ENCODE measurements at places on chromosomes 6 and 20. TPM values are rescaled to one million over a fixed set of nuclear protein-coding genes. Genes with fewer than 3 reads are reported as not detected.

SCAF8 gene
- 30.6 TPM for polyA plus RNA-seq

DNA sequence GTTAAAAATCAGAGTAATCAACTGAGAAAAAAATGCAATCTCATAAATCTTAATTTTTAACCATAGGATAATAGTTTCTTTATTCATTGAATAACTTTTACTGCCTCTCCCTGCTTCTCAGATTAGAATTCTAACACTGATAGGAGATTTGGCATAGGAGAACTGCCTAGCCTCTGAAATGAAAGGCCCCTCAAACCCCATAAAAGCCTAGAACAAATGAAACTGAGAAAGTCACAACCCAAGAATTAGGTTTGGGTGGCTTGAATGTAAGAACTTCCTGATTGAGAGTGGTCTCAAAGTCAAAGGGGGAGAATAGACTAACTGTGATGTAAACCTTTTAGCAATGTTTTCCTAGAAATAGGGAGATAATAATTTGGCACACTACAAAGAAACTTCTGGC lies 52.2 kb downstream of the SAMD5 start:
- H3K4me3 ChIP-seq: no peak overlapping the region
- no peaks in the 10 kb centered on the region for H3K4me1 ChIP-seq
- H3K36me3 ChIP-seq: no peaks in the 10 kb centered on the region
- no peaks in the 10 kb centered on the region for H3K27me3 ChIP-seq

FNDC11 gene
- 0.07 TPM for polyA plus RNA-seq

GRCh38 chr6:51959744-51960383 lies 127.5 kb downstream of the PKHD1 start:
- no peaks in the 10 kb centered on the region for H3K27me3 ChIP-seq
- H3K27ac ChIP-seq: no peak overlapping the region
- no peak overlapping the region for H3K4me3 ChIP-seq
- no peaks in the 10 kb centered on the region for H3K36me3 ChIP-seq

- no peaks in the 10 kb centered on the region for H3K27me3 ChIP-seq
- no peaks in the 10 kb centered on the region for H3K36me3 ChIP-seq
- no peak overlapping the region for H3K27ac ChIP-seq
- H3K4me3 ChIP-seq: no peak overlapping the region
Measured at GRCh38 chr6:160260803-160261450, 2.3 kb upstream of the SLC22A2 start.

GRCh38 chr6:3561725-3562124 lies 104.9 kb upstream of the SLC22A23 start:
- H3K4me3 ChIP-seq: no peak overlapping the region
- DNase-seq: peak; percentile 23
- no peaks in the 10 kb centered on the region for H3K36me3 ChIP-seq
- no peaks in the 10 kb centered on the region for H3K27me3 ChIP-seq
- no peak overlapping the region for H3K27ac ChIP-seq

VGLL2 gene
- 107 TPM for polyA plus RNA-seq

FRS3 gene
- polyA plus RNA-seq: 5.9 TPM

- no peak overlapping the region for H3K27ac ChIP-seq
- H3K4me1 ChIP-seq: peaks cover 4% of the 10 kb centered on the region
- H3K27me3 ChIP-seq: no peaks in the 10 kb centered on the region
- H3K36me3 ChIP-seq: peaks cover 23% of the 10 kb centered on the region
Measured at GRCh38 chr6:144475411-144475810, 190.3 kb downstream of the UTRN start.

NINL gene
- polyA plus RNA-seq: 15.1 TPM

- peaks cover 2% of the 10 kb centered on the region for H3K4me1 ChIP-seq
- no peak overlapping the region for H3K4me3 ChIP-seq
- peak; percentile 73 for DNase-seq
- H3K36me3 ChIP-seq: no peaks in the 10 kb centered on the region
Measured at GRCh38 chr6:149114167-149114566, 203.3 kb upstream of the TAB2 start.

- no peak overlapping the region for H3K27ac ChIP-seq
- H3K27me3 ChIP-seq: no peaks in the 10 kb centered on the region
- no peaks in the 10 kb centered on the region for H3K4me1 ChIP-seq
- DNase-seq: peak; percentile 38
- no peak overlapping the region for H3K4me3 ChIP-seq
Measured at GRCh38 chr6:127939442-127940066, 38.7 kb upstream of the THEMIS start.

DNA sequence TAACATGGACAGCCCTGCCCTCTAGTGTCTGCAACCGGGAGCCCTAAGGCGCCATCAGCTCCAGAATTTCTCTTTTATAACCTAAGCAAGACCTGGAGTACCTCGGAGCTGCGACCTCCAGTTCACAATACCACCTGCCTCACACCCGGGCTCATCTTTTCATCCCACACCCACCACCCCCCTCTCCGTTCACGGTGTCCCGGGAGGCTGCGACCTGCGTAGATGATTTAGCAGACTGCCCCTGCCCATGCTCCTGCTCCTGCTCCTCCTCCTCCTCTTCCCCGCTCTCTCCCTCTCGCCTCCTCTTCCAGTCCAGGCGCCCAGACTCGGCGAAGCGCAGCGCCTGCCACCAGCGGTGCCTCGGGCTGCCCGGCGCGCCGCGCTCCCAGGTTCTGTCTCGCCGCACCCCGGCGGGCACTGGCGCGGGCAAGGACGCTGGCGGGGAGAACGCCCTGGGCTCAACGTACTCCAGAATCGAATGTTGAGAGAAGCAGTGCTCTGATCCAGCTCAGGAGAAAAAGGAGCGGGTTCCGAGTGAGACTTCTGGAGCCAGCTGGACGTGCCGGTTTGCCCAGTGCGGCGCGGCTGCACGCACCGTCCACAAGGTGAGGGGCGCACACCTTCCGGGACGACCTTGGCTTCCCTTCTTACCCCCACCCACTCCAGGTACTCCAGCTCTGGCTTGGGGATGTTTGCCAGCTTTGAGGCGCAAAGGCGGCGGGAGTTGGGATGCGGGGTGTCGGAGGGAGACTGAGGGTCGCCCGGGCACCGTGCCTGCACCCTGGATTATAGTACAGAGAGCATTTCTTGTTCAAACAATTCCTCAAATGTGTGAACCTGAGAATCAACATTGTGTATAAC lies at the start of gene HTR1E:
Gene HTR1E (plus strand): TSS at position 310 of the 861 bp plus-strand sequence. CDS start 77,807 bp downstream, outside the sequence.
- no peaks in the 10 kb centered on the region for H3K36me3 ChIP-seq
